ENCODE measurements at places on chromosomes 7 and 10.

DNA sequence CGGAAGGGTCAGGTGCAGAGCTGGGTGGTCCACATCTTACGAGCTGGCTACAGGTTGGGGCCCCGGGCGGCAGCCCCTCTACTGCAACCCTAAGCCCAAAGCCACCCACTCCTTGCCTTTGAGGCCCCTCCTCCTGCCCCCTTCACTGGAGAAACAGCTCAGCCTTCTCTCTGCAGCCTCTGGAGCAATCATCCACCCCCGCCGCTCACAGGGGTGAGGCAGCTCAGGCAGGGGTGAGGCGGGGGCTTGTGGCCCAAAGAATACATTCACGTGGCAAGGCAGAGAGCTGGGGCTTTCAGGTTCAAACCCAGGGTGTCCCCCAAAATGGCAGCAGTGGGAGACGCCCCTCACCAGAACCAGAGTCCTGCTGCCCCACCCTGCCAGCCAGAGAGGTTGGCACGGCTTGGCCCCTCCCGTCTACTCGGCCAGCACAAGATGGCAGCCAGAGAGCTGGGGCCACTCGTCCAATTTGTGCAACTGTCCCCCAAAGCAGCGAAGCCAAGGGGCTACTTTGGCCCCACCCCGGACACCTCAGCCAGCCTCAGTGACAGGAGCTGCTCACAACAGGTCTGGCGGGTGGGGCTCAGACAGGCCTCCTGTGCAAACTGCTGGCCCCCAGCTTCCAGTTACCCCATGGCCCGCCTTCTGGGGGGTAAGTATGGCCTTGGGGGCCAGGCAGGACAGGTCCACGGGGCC is 7.2 kb downstream of the GNB2 start:
- no peak for DNase-seq

DNA sequence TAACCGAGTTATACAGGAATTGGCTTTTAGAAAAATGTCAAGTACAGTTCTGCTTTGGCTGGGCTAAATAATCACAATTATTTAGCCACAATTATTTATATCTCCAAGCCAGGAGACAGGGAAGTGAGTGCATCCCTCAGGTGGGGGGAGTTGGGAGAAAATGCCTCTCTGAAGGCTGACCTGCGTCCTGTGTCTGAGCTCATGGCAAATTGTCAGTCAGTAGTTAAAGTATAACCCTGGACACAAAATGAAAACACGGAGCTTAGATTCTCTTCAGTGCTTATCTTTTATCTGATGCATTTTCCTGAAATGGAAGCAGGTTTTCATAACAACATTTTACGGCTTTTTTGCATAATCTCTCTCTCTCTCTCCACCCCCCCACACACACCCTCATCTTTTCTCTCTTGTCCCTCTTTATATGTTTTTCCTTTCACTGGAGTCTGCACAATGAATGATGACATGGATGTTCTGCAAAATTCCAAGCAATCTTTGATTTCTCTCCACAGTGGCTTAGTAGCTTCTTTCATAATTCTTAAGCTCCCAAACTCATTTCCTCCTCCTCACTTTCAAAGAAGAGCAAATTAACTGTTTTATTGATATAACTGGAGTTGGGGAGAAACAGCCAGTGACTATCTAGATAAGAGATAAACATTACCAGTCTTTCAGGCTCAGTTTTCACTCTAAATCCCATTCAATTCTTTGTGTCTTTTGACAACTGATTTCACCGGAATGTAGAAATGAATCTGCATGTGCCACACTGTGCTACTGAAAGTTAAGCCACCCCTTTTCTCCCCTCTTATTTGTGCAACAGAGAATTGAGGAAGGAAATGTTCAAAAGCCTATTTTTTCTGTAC is 521.4 kb upstream of the GHITM start:
- no peak for DNase-seq

DNA sequence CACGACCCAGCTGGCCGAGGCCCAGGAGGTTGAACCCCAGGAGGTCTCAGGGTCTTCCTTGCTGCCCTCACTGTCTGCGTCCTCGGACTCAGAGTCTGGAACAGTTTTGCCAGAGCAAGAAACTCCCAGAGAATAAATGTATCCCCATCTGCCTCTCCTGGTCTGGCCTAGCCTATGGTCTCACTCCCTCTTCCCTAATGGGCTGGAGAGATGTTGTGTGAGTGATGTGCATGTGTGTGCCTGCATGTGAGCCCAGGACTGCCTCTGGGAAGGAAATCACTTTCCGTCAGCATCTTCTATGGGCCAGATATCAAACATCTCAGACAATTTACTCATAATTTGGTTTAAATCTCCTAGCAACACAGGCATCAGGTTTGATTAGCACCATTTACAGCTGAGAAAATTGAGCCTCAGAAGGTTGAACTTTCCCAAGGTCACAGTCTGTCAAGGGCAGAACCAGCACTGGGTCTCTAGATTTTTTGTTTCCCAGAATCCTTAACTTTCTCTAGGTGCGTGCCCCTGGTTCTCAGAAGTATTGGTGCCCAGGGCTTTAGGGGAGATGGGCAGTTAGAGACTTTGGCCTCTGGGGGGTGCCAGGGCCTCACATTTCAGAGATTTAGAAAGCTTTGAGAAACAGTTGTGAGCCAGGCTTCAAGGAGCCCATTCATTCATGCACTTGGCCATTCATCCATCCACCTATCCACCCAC is 4.9 kb downstream of the TMEM270 start:
- peak; percentile 67 for DNase-seq

GRCh38 chr7:75578081-75578480 is 86.0 kb downstream of the SPDYE5 start:
- DNase-seq = no peak

DNA sequence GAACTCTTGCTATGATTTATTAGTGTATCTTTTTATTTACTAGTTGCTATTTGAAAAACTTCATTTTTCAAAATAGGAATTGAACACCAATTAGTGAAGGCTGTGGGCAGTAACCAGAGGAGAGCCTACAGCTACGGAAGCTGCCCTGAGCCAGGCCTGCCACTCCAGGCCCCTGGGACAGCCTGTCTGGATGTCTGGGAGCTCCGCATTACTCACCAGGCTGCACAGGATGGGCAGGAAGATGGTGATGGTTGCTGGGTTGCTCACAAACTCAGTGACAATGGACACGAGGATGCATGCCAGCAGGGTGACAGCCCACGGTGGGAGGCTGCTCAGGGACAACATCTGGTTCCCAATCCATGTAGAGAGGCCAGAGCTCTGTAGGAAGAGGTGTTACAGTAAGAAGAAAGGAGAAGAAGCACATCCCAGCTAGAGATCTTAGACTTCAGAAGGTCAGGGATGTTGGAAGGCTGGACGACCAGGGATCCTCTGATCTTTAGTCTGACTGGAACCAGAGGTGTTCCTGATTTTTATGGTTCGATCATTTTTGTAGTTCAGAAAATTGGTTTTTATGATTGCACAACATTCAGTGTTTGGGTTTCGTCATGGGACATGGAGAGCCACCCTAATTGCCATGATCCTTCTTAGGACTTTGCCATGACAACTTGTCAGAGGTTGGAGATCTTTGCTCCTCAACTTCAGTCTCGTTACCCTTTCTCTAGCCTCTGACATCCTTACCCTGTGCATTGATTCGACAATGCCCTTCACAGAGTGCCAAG is 23.2 kb downstream of the STMP1 start:
- DNase-seq = no peak

DNA sequence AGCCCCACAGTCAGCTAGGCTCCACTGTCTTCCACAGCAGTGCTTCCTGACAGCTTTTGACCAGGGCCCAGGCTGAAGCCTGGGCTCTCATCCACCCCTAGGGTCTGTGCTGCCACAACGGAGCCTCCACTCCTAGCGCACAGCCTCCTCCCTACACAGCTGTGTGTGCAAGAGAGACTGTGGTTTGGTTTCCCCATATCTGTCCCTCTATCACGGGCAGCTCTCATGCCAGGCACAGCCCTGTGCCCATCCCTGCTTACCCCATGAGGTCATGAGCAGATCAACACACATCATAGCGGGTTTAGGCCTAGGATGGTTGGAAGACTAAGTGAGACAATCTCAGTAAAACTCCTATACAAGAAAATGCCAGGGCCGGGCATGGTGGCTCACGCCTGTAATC is 61.7 kb upstream of the PLXNA4 start:
- DNase-seq = no peak

- peak; percentile 67 for DNase-seq
Measured at GRCh38 chr10:61943674-61944378, 42.3 kb downstream of the ARID5B start.

All from fibroblast of upper back skin (primary cell).